ENCODE measurements at places on chromosomes 11 and 22. TPM values are rescaled to one million over a fixed set of nuclear protein-coding genes. Genes with fewer than 3 reads are reported as not detected.

GRCh38 chr22:20405931-20406685 is 12.2 kb downstream of the ZNF74 start:
- no peak overlapping the region for H3K4me3 ChIP-seq
- H3K4me1 ChIP-seq = no peaks in the 10 kb centered on the region
- H3K27ac ChIP-seq = no peak overlapping the region

The NXPE2 gene
- total RNA-seq = not detected

DNA sequence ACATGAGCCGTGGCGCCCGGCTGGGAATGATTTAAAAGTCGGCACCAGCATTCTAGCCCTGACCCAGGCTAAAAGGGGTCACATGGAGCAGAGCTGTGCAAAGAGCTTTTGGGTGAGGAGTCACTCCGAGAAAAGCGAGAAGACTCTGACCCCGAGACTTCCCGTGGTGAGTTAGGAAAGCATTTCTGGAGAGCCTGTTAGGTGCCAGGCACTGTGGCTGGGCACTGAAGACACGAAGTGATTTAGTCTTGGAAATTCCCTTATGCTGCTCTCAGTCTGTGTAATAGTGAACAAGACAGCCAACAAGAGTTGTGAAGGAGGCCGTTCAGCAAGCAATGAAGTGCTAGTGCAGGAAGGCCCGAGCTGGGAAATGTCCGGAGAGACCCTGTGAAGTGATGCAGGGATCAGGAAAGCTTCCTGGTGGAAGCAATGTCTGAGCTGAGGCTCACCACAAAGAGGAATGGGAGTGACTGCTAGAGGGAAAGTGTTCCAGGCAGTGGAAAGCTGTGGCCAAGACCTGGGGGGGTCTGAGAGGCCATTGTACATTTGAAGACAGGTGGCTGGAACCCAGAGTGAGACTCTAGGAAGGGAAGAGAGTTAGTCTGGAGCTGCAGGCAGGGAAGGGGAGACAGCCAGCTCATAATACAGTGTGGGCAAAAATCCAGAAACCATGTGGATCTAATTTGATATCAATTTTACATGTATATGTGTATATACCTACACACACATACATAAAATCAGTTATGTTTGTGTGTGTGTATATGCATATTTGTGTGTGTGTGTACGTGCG is 31.6 kb downstream of the MARK2 start:
- H3K4me1 ChIP-seq = peaks cover 34% of the 10 kb centered on the region
- no peaks in the 10 kb centered on the region for H3K36me3 ChIP-seq
- no peaks in the 10 kb centered on the region for H3K27me3 ChIP-seq
- peak overlapping the region; percentile 17 for H3K27ac ChIP-seq

- no peak for DNase-seq
- H3K27ac ChIP-seq = no peak overlapping the region
- no peaks in the 10 kb centered on the region for H3K4me1 ChIP-seq
- H3K36me3 ChIP-seq = no peaks in the 10 kb centered on the region
- no peaks in the 10 kb centered on the region for H3K27me3 ChIP-seq
Observed at GRCh38 chr11:105401269-105401809, 208.5 kb upstream of the GRIA4 start.

- DNase-seq = peak; percentile 96
- no peaks in the 10 kb centered on the region for H3K36me3 ChIP-seq
- H3K27ac ChIP-seq = peak overlapping the region; percentile 68
- H3K4me3 ChIP-seq = no peak overlapping the region
- H3K4me1 ChIP-seq = peaks cover 13% of the 10 kb centered on the region
Observed at GRCh38 chr11:113505541-113506375, 30.6 kb upstream of the DRD2 start.

- H3K36me3 ChIP-seq = no peaks in the 10 kb centered on the region
- no peaks in the 10 kb centered on the region for H3K27me3 ChIP-seq
- H3K4me1 ChIP-seq = peaks cover 21% of the 10 kb centered on the region
- no peak overlapping the region for H3K4me3 ChIP-seq
- DNase-seq = no peak
- no peak overlapping the region for H3K27ac ChIP-seq
Observed at GRCh38 chr22:23237201-23237798, 57.0 kb downstream of the BCR start.

GRCh38 chr22:43387815-43388214 is 24.0 kb upstream of the MPPED1 start:
- H3K27me3 ChIP-seq = peaks cover 39% of the 10 kb centered on the region
- DNase-seq = no peak
- no peaks in the 10 kb centered on the region for H3K36me3 ChIP-seq
- no peak overlapping the region for H3K4me3 ChIP-seq
- no peaks in the 10 kb centered on the region for H3K4me1 ChIP-seq

GRCh38 chr22:44026630-44027511 is 2.8 kb downstream of the PARVB start:
- H3K4me1 ChIP-seq = peaks cover 35% of the 10 kb centered on the region
- no peaks in the 10 kb centered on the region for H3K27me3 ChIP-seq
- H3K4me3 ChIP-seq = peak overlapping the region; percentile 89
- peak; percentile 97 for DNase-seq

Data from GM23248 (cell line).